ENCODE measurements at places on chromosomes 11 and 22.

DNA sequence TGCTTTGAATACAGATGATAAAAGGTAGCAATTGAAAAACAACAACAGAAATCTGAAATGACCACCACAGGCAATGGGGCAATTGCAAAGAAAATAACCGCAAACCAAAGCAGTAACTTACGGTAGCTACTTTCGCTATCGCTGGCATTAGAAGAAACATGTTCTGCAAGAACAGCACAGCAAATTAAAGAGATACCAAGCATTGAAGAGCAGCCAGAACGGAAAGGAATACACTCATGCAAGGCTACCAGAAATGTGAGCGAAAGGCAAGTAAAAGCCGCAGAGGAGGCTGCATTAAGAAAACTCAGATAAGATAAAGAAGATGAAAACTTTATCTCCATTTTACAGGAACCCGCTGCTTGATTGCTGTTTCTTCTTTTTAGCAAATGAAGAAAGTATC, 194.1 kb upstream of the CCDC90B start:
- DNase-seq: no peak

DNA sequence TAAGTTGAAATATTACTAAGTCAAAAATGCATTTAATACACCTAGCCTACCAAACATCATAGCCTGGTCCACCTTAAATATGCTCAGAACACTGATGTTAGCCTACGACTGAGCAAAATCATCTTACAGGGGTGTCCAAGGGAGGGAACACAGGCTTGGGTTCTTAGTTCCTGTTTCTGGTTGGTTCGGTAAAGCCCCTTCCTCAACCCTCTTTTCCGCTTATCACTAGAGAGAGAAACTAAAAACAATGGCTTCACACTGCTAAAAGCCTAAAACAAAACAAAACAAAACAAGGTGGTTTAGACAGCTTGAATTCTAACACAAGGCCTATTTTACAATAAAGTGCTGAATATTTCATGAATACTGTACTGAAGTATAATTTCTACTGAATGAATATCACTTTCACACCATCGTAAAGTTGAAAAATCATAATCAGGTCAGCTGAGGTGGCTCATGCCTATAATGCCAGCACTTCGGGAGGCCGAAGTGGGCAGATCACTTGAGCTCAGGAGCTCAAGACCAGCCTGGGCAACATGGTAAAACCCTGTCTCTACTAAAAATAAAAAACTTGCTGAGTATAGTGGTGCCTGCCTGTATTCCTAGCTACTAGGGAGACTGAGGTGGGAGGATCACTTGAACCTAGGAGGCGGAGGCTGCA, 118.0 kb downstream of the SIK3 start:
- DNase-seq: no peak

GRCh38 chr22:37253126-37253660, 9.1 kb upstream of the RAC2 start:
- no peak for DNase-seq

DNA sequence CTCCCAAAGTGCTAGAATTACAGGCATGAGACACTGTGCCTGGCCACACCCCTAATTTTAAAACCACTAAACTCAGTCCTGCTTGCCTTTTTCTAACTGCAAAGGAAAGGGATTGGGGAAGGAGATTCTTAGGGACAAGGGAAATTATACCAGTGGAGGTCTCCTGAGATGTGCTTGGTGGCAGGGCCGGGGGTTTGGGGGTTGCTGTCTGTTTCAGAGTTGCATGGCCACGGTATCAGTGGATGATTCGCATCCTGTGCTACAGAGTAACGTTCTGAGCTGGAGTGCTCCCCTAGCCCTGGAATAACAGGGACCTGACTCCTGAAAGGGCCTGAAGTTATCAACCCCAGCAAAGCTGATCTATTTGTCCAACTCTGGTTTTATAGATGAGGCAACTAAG, 846 bp upstream of the GPHA2 start:
- DNase-seq: no peak

GRCh38 chr11:106286881-106287504, 209.5 kb downstream of the AASDHPPT start:
- DNase-seq: no peak

DNA sequence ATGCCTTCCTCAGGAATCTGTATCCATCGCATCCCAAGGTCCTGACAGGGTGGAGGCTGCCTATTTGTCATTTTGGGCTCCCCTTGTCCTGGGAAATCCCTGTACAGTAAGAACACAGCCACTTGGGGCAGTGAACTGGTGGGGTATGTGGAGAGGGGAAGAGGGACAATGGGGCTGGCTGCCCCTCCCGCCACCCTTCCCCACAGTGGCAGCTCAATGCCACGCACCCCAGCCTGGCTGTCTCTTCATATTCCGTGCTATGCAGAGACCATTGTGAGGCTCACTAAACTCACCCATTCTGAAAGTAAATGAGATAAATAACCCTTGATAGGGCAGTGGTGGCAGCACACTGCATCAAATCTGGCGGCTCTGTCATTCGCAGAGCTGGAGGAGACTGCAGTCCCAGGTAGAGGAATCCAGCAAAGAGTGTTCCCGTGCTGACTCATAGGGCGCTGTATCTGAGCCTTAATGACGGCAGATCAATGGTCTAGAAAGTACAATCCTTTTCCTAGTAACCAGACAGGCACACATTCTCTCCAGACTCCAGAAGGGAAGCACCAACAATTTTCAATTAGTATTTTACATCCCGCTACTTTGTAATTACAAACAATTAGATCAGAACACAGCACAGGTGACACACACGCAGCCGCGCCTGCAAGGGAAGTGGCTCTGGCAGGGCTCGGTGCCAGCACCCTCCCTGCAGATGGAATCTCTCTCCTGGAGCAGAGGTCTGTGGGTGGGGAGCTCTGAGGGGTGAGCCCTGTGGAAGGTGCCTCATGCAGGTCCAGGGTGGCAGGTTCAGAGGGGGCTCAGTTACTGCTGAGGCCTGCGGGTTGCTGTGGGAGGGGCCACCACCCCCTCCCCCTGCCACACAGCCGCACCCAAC, 167.9 kb upstream of the B3GAT1 start:
- no peak for DNase-seq
